HS-5 (cell line): ENCODE measurements at places on chromosomes 16 and 17.

- DNase-seq = no peak
Observed at GRCh38 chr17:51627779-51628178, 367.4 kb downstream of the UTP18 start.

- DNase-seq = no peak
Observed at GRCh38 chr17:74523308-74523707, 8.0 kb downstream of the CD300LB start.

- no peak for DNase-seq
Observed at GRCh38 chr16:59213952-59214351, 479.8 kb upstream of the GOT2 start.

GRCh38 chr17:44917456-44917855 lies 2.2 kb upstream of the GFAP start:
- DNase-seq = no peak

DNA sequence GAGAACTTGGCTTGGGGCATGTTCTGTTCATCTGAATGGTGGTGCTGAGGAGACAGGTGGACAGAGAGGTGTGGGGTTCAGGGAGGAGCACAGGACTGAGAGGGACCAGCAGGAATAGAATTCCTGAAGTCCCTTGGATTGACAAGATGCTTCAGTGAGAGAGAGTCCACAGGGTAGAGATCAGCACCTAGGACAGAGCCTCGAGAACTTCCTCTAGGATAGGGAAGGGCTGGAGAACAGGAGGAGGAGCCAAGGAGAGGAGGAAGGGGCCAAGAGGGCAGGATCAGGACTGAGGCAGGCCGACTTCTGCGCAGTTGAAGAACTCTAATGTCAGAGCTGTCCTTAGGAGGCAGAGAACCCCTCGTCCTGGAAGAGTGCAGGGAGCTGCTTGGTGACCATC lies 138.4 kb downstream of the PRKCB start:
- DNase-seq = no peak
